Heart left ventricle (tissue), 16 donors: ENCODE measurements at places on chromosomes 4 and X.

DNA sequence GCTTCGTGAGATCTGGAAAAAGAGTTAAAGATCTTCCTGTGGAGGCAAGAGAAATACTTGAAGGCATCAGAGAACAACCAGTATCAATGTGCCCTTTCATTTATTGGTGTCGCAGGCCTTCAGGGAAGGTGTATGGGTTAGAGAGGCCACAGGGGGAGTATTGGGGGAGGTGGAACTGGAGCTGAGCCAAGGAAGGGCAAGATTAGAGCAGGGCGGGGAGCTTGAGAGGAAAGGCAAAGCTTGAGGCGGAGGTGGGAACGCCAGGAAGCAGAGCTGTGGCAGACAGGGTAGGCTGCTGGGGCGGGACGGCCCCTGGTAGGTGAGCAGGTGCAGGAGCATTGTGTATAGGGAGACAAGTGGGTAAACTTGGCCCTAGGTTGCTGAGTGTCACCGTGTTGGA is 329.9 kb downstream of the ARHGAP10 start:
- DNase-seq = no peak

DNA sequence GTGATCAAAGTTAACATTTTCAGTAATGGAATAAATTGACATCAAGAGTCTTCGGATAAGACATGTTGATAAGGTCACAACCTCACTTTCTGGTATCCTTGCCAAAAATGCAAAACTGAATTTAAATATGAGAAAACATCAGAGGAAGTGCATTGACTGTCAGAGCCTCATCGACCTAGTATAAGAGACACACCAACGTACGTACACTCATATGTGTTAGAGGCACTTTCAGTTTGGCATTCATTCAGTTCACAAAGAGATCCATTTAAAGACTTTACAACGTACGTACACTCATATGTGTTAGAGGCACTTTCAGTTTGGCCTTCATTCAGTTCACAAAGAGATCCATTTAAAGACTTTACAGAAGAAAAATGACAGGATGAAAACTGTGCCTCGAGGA is 280.3 kb downstream of the INPP4B start:
- no peak for DNase-seq

DNA sequence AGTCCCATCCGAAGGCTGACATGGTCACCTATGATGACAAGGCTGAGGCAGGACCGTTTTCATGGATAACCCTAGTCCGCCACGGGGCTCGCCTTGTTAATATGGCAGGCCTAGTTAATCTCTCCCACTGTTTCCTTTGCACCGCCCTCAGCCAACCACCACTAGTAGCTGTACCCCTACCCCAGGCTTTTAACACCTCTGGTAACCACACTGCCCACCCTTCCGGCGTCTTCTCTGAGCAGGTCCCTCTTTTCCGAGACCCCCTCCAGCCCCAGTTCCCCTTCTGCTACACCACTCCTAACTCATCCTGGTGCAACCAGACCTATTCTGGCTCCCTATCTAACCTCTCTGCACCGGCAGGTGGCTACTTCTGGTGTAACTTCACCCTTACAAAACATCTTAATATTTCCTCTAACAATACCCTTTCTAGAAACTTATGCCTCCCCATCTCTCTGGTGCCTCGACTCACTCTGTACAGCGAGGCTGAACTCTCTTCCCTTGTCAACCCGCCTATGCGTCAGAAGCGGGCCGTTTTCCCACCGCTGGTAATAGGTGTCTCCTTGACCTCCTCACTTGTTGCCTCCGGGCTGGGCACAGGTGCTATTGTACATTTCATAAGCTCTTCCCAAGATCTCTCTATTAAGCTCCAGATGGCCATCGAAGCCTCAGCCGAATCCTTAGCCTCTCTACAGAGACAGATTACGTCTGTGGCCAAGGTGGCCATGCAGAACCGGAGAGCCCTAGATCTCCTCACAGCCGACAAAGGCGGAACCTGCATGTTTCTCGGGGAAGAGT is 964.4 kb downstream of the RPA4 start:
- DNase-seq = no peak

DNA sequence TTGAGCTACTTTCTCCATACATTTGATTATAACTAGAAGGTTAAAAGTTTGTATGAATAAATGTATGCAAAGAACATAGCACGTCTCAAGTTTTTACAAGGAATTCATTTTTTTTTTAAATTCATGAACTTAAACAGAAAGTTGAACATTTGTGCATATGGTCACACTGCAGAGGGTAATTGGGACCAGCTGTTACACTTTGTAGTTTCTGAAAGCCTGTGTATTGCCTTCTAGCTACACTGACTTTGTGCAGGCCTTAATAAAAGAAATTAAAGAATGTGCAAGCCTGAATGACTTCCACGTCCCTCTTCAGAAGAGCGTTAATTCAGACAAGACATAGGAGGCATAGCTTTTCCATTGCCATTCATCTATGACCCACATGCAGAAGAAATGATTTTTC is 153.1 kb upstream of the PCDH18 start:
- DNase-seq = no peak

- no peak for DNase-seq
Measured at GRCh38 chrX:131626681-131627296, 82.9 kb downstream of the OR13H1 start.
